ENCODE measurements at places on chromosomes 13 and 19.

DNA sequence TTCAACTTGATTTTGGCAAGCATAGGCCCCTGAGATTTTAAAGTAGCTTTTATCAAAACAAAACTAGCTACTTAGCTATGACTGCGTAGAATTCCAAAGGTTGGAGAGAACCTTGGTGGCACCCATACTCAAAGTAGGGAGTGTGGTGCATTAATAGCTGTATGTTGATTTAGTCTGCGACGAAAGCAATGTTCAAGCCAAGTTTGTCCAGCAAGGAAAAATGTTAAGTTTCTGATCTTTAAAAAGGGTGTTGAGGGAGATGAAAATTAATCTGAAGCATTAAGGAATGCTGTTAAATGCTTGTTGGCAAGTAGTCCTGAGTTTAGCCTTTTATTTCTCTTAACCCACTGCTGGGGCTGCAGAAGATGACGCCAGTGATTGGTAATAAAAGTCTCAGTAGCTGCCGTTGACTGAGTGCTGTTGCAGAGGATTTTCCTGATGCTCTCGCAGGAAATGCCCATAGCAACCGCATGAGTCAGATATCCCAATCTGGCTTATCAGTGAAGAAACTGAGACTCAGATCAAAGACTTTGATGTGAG lies 75.9 kb upstream of the RNF113B start:
- no peak for DNase-seq

GRCh38 chr19:14835011-14835410 lies at the start of the genes OR7A5 and OR7C1:
Gene OR7A5, minus strand, starts transcription at chr19:14835185. Its CDS starts 6,944 bp downstream, at chr19:14828241.
Gene OR7C1, minus strand, starts transcription at chr19:14835185. Its CDS starts 35,049 bp downstream, at chr19:14800136.
- no peak for DNase-seq

GRCh38 chr19:45444318-45445041 lies 20.8 kb upstream of the ERCC1 start:
- DNase-seq = peak; percentile 75

DNA sequence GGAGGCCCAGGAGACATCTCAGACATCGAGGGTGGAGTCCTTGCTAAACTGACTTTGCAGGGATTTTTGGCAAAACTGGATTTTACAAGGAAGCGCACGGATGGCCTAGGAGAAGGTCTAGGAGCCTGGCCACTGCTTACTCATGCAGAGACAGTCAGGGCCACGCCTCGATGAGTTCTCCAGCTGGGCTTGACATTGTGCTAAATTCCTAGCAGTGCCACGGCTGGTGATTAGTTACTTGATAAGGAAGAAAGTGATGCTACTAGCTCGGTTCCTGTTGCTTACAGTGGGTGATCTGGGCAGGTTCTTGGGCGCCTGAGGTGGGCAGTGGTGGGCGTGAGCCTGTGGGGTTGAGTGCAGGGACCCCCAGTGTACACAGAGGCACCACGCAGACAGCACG lies 143.4 kb downstream of the SOX1 start:
- DNase-seq = peak; percentile 21

GRCh38 chr13:25241007-25241406 lies 46.3 kb downstream of the MTMR6 start:
- no peak for DNase-seq

- DNase-seq = no peak
Observed at GRCh38 chr19:34508540-34508939, 27.0 kb downstream of the WTIP start.

- DNase-seq = no peak
Observed at GRCh38 chr13:29893438-29893837, 43.0 kb upstream of the UBL3 start.

GRCh38 chr13:93726173-93726957 lies 499.8 kb downstream of the GPC6 start:
- DNase-seq = no peak

- DNase-seq = no peak
Observed at GRCh38 chr13:77522444-77522843, 13.1 kb upstream of the SCEL start.

- DNase-seq = no peak
Observed at GRCh38 chr13:49503951-49504350, 8.2 kb downstream of the PHF11 start.

DNA sequence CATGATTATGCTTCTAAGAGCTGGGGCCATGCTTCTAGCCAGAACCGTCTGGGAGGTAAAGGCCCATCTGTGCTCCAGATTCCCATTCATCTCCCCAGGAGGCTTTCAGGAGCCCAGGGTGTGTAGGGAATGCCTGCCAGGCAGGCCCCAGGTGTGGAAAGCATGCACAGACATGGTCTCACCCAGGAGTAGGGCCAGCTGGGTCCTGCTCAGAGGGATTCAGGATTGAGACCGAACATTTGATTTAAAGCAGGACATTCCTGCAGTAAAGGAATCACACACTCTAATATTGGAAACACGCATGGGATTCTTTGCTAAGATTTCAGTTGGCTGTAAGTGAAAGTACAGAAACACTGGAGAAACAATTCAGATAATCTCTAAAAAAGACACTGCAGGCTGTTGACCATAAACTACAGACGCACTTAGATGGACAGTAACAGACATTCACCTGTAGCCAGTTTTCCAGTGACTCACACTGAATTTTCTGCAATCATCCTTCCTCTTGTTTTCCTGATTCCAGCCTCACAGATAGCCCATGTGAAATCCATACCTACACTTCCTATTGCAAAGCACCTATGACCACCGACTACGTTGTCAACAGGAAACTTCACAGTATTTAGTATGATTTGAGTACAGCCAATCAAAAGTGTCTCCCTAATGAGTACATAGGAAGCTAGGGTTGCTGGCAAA lies 257.8 kb downstream of the TBC1D4 start:
- peak; percentile 9 for DNase-seq

- no peak for DNase-seq
Observed at GRCh38 chr13:112690283-112690929, 568 bp downstream of the ATP11A start.

GRCh38 chr13:27375686-27376326 lies 48.6 kb upstream of the GTF3A start:
- peak; percentile 72 for DNase-seq

- peak; percentile 58 for DNase-seq
Observed at GRCh38 chr19:46133101-46133627, 8.7 kb upstream of the IGFL3 start.

DNA sequence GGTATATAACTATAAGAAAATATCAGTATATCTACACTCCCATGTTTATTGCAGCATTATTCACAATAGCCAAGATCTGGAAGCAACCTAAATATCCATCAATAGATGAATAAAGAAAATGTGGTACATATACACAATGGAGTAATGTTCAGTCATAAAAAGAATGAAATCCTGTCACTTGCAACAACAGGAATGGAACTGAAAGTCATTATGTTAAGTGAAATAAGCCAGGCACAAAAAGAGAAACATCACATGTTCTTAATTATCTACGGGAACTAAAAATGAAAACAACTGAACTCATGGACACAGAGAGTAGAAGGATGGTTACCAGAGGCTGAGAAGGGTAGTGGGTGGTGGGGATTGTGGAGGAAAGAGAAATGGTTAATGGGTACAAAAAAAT lies 665.2 kb downstream of the TBC1D4 start:
- DNase-seq = no peak

DNA sequence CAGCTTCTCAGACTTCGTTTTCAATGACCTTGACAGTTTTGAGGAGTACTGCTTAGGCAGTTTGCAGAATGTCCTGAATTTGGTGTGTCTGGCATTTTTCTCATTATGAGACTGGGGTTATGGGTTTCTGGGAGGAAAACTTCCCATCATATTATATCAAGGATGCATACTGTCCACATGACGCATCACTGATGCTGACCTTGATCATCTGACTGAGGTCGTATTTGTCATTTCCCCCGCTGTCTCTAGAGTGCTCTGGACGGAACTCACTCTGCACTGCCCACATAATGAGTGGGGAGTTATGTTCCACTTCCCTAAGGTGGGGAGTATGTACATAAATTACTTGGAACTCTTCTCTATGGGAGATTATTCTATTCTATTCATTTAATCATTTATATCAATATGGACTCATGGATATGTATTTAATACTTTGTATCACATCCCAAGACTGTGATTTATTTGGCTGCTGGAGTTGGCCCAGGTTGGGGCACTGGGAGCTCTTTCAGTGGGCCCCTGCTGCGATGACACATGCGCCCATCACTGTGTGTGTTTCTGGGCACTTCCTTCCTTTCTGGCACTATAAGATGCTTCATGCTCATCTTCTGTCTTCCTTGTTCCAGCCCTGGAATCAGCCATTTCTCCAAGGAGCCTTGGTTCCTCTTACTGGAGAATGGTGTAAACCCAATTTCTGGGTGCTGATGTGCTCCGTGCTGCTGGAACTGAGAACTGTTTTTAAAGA lies 138.6 kb downstream of the MIPEP start:
- DNase-seq = peak; percentile 78

DNA sequence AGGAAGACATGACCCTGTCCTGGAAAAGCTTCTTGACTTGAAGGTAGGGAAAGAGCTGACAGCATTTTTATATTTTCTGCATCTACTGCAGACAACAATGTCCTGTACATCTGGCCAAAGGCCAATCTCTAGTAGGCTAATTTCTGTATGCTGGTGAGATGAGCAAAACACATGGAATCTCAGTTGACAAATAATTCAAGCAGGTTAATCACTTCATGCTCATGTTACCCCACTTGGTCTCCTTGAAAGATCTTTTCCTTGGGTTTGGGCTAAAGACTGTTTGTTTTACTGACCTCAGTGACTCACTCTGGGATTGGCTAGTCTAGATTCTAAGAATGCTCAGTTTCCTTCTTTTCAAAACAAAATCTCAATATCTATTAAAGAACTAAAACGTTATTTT lies 298.8 kb downstream of the LMO7 start:
- DNase-seq = peak; percentile 80

GRCh38 chr13:73131247-73131646 lies 72.4 kb downstream of the KLF5 start:
- DNase-seq = no peak

- DNase-seq = no peak
Observed at GRCh38 chr19:56712611-56713276, 41.2 kb upstream of the ZNF835 start.

DNA sequence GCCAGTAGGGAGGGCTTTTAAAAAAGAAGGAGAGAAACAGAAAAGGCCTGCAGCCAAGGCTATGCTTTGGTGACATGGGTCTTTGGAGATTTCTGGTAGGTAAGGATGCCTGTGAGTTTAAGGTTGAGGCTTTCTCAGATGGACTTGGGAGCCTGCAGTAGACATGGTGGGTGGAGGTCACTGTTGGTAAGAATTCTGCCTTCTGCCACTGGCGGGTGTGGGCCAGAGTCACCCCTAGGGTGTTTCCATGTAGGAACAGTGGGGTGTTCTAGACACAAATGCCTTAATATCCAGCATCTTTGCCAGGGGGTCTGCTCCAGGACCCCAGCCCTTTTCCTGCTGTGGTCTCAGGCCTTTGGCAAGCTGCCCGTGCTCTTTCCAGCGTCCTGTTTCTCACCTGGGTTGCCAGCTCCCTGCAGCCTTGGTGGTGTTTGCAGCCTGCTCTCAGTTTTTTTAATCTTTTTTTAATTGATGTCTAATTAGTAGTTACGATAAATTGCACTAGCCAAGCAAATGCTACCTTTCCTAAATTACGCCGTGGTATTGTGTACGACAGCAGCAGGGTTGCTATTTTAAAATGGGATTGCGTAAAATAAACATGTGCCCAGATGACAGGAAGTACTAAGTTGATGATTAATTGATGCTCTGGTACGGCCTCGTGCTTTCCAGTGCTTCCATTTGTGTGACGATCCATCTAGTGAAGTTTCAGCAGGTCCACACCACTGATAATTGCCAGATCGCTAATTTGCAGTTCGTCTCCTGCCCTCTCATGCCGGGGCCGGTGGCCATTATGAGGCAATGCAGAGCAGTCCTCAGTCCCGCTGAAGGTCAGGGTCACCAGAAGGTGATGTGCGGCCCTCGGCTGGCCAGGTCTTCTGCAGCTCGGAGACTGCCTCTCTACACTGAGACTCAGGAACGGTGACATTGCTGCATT lies 35.3 kb upstream of the NPAS1 start:
- peak; percentile 38 for DNase-seq

DNA sequence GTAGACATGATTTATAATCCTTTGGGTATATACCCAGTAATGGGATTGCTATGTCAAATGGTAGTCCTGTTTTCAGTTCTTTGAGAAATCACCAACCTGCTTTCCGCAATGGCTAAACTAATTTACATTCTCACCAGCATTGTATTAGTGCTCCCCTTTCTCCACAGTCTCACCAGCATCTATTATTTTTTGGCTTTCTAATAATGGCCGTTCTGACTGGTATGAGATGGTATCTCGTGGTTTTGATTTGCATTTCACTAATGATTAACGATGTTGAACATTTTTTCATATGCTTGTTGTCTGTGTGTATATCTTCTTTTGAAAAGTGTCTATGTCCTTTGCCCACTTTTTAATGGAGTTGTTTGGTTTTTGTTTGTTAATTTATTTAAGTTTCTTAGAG lies 165.1 kb downstream of the PDS5B start:
- DNase-seq = no peak

DNA sequence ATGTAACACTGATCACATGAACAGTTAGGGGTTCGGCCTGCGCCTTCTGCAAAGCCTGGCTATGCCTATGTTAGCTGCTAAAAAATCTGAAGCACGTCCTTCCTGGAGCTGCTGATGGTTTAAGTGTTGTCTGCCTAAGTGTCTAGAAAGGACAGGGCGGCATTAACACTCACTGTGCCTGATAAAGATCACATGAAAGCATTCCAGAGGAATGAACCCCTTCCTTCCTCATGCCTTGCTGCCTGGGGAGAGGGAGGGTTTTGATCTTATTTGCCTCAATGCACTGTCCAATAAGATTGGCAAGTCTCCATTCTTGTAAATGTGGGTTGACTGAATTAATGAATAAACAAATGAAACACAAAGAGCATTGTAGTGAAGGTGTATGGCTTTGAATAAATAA lies 5.2 kb downstream of the DOCK9 start:
- peak; percentile 78 for DNase-seq

- DNase-seq = no peak
Observed at GRCh38 chr13:91739751-91740150, 341.3 kb downstream of the GPC5 start.

GRCh38 chr13:64371045-64371444 lies 2859.1 kb downstream of the PCDH9 start:
- DNase-seq = peak; percentile 84
